Activated CD4-positive, alpha-beta T cell treated with anti-CD3 and anti-CD28 coated beads for 24 hours (primary cell): ENCODE measurements at places on chromosomes 2 and 18.
A peak's percentile ranks its signal among the peaks of the same experiment; 100 is the strongest.

GRCh38 chr2:200687922-200688920 lies 102.4 kb downstream of the AOX1 start:
- no peak for DNase-seq

- DNase-seq = no peak
Observed at GRCh38 chr2:218679119-218679518, 7.2 kb downstream of the STK36 start.

GRCh38 chr18:21110713-21111345 lies 784 bp downstream of the ROCK1 start:
- DNase-seq = peak; percentile 28

DNA sequence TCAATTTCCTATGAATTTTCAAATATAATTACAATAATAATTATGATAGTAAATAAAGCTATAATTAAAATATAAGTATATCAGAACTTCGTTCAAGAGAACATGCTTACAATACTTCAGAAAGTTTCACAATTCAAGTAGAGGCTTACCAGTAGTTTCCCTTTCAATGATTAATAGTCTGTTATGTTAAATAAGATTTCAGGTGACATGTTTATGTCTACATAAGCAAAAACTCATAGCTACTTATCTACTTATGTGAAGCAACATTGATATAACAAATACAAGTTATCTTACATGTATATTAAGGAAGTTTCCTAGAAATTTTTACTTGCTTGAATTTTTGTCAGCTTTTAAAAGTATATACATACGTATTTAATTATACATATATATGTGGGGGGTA lies 4.5 kb upstream of the COL3A1 start:
- no peak for DNase-seq
